Activated T-helper 1 cell treated with anti-CD3 and anti-CD28 coated beads, Interleukin-12 subunit alpha, Interleukin-12 subunit beta, Interleukin-2, Interleukin-4 antibody, amounts not matched to agents 30 ng/mL and 10 ng/mL and 1 ng/mL, durations not matched to agents 14 hours and 24 hours and 36 hours (primary cell): ENCODE measurements at places on chromosomes 11 and 22. TPM values are rescaled to one million over a fixed set of nuclear protein-coding genes. Genes with fewer than 3 reads are reported as not detected.
A peak's percentile ranks its signal among the peaks of the same experiment; 100 is the strongest.

Gene LRRC4C
- not detected in 2 replicates for total RNA-seq

Gene POU2AF2
- not detected in 2 replicates for total RNA-seq

Gene ELMOD1
- total RNA-seq = not detected in 2 replicates

Gene OR2AG1
- total RNA-seq = not detected in 2 replicates

DNA sequence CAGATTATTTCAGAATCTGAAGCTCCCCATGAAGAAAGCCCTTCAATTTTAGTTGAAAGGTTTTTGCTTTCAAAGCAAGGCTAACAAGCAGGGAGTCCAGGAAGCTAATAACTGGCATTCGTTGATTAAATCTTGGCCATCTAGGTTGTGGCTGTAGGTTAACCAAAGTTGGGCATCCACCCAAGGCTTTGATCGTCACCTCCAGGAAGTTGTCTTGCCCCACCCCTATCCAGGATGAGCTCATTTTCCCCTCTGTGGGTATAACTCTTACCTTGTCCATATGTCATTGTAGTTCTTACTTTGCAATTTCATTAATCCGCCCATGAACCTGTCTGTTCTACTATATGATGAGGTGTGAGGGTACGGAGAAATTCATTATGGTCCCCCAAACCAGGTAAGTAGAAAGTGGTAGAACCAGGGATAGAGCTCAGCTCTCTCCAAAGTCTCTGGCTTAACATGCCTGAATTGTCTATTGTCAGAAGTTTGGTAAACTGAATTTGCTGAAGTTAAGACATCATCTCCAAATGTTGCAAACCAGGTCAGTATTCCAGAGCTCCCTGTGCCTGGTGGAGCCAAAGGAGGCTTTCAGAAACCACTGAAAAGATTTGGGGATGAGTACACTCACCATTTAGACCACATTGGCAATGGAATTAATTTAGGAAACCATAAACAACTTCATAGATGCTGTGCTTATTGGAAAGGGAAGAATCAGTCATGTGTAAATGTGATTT, 97.1 kb downstream of the CD44 start:
- peaks cover 70% of the 10 kb centered on the region for H3K4me1 ChIP-seq
- H3K36me3 ChIP-seq = peaks cover 40% of the 10 kb centered on the region
- H3K27me3 ChIP-seq = no peaks in the 10 kb centered on the region
- peak overlapping the region; percentile 66 for H3K27ac ChIP-seq
- DNase-seq = peak; percentile 54

DNA sequence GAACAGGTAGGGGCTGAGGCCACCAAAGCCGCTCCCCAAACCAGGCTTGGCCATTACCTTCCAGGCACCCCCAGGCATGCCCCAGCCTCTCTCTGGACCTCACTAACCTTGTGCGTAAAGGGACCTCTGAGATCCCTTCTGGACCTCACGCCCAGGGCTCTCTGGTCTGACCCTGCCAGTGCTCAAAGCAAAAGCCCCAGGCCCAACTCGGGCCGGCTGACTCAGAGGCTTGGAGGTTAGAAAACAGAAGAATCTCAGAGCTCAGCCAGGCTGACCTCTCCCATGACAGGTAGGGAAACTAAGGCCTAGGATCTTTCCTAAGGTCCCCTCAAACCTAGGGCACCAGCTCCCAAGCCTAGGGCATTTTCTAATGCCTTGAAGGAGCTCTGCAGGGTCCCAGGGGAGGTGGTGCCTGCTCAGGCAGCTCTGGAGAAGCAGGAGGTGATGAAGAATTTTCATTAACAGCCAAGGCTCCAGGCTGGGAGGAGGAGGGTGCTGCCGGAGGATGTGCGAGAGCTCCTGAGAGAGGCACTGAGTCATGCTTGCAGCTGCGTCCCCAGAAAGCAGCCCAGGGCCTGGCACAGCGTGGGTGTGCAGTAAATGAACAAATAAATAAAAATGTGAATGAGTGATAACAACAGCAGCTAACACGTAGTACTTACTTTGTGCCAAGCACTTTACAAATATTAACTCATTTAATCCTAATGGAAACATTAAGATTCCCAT, 25.6 kb downstream of the ARRB1 start:
- H3K4me1 ChIP-seq = peaks cover 62% of the 10 kb centered on the region
- no peak overlapping the region for H3K4me3 ChIP-seq
- DNase-seq = no peak
- H3K27me3 ChIP-seq = peaks cover 2% of the 10 kb centered on the region
- no peaks in the 10 kb centered on the region for H3K36me3 ChIP-seq

GRCh38 chr11:83823461-83824025, 537.4 kb upstream of the CCDC90B start:
- H3K27me3 ChIP-seq = no peaks in the 10 kb centered on the region
- H3K4me1 ChIP-seq = no peaks in the 10 kb centered on the region
- no peak overlapping the region for H3K27ac ChIP-seq
- no peaks in the 10 kb centered on the region for H3K36me3 ChIP-seq
- no peak for DNase-seq

DNA sequence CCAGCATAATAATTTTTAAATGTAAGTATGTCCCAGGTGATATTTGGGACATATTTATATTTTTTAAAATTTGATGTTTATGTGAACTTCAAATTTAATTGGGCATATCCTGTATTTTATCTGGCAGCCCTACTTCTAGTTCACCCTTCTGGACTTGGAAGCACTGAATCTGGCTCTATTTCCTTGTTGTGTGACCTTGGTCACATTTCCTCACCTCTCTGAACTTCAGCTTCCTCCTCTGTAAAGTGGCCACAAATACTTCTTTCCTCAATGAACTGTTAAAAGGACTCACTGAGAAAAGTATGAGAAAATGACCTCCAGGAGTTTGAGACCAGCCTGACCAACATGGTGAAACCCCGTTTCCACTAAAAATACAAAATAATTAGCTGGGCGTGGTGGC, 8.1 kb upstream of the RNF185 start:
- no peak overlapping the region for H3K4me3 ChIP-seq
- H3K27me3 ChIP-seq = peaks cover 4% of the 10 kb centered on the region
- no peak for DNase-seq
- H3K27ac ChIP-seq = no peak overlapping the region
- H3K4me1 ChIP-seq = no peaks in the 10 kb centered on the region
- H3K36me3 ChIP-seq = no peaks in the 10 kb centered on the region
